ENCODE measurements at places on chromosomes 1 and 21. TPM values are rescaled to one million over a fixed set of nuclear protein-coding genes. Genes with fewer than 3 reads are reported as not detected.

NMNAT2 gene
- 1.2 TPM for total RNA-seq

GJA8 gene
- not detected for total RNA-seq

TMPRSS15 gene
- not detected for total RNA-seq

OLFML2B gene
- 2.4 TPM for total RNA-seq

- no peak for DNase-seq
Observed at GRCh38 chr1:3581296-3582036, 29.8 kb downstream of the MEGF6 start.

DNA sequence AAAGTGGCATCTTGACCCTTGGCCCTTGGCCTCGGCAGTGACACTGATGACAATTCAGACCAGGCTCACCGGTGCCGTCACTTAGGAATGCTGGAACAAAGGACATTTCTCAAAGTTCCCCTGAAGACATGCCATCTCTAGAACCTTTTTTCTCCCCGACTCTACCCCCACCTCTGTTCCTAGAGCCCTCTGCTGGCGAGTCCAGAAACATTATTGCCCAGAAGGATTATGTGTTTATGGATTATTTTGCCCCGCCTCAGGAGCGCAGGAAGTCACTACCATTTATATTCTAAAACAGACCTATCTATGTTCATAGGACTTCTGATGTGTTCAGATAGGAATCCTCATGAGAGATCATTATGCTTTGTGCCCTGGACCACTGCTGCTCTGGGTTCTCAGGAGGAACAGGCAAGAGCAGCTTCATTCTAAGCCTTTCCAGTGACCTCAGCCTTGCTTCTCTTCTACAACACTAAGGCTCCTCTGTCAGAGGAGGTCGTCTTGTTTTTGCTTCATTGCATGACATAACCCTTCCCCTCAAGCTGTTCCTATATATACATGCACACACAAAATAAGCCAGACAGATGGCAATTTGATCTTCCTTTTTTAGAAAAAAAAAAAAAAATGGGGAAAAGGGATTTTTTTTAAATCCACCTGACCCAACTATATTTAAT is 12.4 kb upstream of the SHISA4 start:
- DNase-seq = no peak

DNA sequence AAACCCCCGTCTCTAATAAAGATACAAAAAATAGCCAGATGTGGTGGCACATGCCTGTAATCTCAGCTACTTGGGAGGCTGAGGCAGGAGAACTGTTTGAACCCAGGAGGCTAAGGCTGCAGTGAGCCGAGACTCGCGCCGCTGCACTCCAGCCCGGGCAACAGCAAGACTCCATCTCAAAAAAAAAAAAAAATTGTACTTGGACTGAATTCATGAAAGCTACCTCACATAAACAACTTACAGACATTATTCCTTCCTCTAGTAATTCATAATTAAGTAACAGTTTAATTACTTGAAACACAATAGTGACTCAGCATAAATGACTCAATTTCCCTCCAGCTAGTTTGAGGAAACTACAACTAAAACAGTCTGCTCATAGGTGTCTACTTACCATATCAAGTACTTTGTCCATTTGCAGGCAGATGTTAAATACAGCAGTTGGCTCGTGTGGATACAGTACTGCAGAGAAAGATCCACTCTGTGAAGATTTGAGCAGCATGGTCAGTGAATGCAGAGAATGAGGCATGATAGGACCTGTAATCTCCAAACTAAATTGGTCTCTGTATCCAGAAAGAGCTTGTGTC is 9.4 kb downstream of the DONSON start:
- DNase-seq = no peak

GRCh38 chr1:52614671-52615070 is 12.5 kb downstream of the GPX7 start:
- no peak for DNase-seq

DNA sequence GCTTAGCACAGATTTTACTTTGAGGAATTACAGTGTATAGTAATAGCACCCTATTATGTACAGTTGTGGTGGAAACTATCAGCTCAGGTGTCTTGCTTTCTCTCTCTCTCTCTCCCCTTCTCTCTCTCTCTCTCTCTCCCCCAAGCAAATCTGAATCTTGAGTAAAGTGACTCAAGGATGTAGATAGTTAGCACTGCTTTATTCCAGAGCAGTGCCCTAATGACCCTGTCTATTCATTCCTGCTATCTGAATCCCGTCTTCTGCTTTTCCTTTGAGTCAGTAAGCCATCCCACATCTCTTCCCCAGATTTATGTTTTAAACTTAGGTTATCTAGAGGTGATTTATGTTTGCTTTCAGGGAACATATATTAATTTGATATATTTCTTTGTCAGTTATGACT is 5.2 kb upstream of the HPCAL4 start:
- DNase-seq = no peak

- peak; percentile 37 for DNase-seq
Observed at GRCh38 chr1:71046891-71047634, 553 bp downstream of the PTGER3 start.

DNA sequence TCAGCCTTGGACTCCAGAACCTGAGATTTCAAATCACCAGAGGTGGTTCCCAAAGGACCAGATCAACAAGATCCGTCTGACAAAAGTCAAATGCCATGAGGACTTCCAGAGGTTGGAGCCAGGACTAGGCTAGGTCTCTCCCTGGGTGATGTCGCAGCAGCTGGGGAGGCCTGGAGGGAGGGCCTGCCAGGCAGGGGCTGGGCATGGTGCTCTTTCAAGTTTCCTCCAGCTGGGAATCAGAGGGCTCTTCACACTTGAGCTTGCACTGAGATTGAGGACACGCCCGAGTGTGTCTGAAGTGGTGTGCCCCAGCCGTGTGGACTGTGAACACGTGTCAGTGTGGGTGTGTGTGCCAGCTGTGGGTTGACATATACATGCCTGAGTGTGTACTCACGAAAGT is 21.3 kb upstream of the RSPO1 start:
- DNase-seq = no peak

DNA sequence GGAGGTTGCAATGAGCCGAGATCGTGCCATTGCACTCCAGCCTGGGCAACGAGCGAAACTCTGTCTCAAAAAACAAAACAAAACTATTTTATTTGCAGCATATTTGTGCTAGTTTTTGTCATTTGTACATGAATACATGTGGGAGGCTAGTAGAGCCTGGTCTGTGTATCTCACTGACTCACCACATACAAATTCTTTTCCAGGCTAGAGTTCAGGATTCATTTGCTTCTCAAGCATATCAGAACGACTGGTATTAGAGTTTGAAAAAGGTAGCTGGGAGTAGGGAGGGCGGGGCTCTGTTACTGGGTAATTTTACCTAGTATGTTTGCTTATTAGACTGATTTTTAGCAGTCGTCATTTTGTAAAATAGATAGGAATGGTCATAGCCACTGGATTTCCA is 4.5 kb upstream of the TOR3A start:
- no peak for DNase-seq

DNA sequence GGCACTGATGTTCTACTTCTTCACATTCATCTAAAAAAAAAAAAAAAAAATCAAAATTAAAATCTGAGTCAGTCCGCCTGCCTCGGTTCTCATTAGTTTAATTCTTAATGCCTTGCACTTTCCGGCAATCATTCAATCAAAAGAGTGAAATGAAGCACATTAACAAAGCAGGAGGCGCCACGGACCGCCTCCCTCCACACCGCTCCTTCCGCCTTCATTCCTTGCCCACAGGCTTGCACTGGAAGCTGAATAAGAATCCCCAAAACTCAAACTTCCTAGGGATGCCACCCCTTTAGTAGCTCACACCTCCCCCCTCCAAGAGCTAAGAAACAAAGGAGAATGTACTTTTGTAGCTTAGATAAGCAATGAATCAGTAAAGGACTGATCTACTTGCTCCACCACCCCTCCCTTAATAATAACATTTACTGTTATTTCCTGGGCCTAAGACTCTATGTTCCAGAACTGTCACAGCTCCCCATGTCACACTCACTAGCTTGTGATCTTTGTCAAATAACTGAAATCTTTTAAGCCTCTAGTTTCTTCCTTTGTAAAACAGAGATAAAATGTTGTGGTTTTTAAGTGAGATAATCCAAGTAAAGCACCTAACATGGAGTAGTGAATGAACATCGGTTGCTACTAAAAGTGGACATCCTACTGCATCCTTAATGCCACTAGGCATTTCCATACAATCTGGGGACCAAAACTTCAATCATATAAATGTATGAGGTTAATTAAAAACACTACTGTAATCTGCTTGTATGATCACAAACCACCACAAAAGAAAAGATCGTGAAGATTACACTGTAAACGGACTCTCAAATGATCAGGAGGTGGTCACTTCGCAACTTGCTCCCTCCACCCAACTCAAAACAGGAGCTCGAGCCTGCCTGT is 27.4 kb downstream of the LGALS8 start:
- no peak for DNase-seq
